SK-N-SH treated with all-trans-retinoic acid at 6 μM for 48 hours (cell line): ENCODE measurements at places on chromosomes 12 and 14.

- no peak for ATAC-seq
Observed at GRCh38 chr12:114711689-114712152, 27.7 kb upstream of the TBX3 start.

DNA sequence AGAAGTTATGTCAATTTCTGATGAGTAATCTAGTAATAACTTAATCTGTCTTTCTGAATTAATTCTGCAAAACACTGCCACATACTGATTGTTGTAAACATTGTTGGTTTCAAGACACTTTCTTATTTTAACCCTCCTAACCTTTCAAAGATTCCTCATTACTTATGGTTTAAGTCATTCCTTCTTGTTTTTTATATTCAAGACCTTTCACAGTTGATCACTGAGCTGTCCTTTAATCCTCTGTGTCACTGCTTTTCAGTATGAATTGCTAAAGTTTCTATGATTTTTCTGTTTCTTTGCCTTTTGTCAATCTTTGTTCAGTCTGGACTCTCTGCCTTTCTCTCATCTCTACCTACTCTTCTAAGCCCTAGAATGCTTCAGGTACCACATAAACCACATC, 164.7 kb downstream of the RAD51B start:
- no peak for ATAC-seq

DNA sequence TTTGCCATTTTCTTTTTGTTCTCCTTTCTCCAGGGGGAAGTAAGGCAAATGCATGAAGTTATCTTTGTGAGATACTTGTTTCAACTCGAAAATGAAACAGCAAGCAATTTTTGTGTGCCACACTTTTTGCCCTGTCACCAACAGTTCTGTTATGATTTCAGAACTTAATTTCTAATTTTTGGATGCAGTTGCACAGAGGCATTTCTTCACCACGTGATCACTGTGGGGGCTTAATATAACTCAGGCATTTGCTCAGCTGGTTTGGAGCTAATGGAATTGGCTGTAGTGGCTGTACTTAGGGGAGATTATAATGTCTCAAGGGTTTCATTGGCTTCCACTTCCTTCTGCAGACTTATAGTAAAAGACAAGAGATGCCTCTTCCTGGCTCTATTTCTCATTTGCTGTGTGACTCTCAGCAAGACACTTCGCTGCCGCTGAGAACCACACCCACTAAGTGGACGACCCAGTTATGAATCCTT, 452.4 kb downstream of the RAD51B start:
- ATAC-seq = no peak

- no peak for ATAC-seq
Observed at GRCh38 chr12:62658910-62659309, 192.3 kb downstream of the MON2 start.

GRCh38 chr14:100419856-100420255, 96.7 kb downstream of the SLC25A47 start:
- no peak for ATAC-seq

- peak; percentile 72 for ATAC-seq
Observed at GRCh38 chr12:124828264-124829007, 35.2 kb downstream of the SCARB1 start.

- ATAC-seq = peak; percentile 86
Observed at GRCh38 chr12:100827901-100828520, 33.4 kb downstream of the ANO4 start.

GRCh38 chr12:15688202-15688736, 100.9 kb downstream of the EPS8 start:
- no peak for ATAC-seq

- ATAC-seq = no peak
Observed at GRCh38 chr14:39006721-39007410, 96.2 kb downstream of the SEC23A start.

DNA sequence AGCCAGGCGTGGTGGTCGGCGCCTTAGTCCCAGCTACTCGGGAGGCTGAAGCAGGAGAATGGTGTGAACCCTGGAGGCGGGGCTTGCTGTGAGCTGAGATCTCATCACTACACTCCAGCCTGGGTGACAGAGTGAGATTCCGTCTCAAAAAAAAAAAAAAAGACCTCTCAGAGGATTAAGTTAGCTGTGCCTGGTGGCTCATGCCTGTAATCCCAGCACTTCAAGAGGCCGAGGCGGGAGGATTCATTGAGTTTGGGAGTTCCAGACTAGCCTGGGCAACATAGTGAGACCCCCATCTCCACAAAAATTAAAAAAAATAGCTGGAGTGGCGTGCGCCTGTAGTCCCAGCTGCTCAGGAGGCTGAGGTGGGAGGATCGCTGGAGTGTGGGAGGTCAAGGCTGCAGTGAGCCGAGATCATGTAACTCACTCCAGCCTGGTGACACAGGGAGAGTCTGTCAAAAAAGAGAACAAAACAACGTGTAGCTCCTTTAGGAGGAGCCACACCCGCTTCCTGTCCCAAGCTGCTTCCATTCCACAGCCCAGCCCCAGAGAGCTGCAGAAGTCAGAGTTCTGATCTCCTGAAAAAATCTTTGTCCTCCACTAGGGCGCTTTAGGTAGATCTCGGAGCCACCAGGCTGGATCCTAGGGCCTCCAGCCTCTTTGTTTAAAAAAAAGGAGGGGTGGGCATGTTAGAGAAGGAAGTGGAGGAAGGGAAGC, 11.5 kb upstream of the ULK1 start:
- ATAC-seq = no peak; the same call in 2 of the 3 replicates

DNA sequence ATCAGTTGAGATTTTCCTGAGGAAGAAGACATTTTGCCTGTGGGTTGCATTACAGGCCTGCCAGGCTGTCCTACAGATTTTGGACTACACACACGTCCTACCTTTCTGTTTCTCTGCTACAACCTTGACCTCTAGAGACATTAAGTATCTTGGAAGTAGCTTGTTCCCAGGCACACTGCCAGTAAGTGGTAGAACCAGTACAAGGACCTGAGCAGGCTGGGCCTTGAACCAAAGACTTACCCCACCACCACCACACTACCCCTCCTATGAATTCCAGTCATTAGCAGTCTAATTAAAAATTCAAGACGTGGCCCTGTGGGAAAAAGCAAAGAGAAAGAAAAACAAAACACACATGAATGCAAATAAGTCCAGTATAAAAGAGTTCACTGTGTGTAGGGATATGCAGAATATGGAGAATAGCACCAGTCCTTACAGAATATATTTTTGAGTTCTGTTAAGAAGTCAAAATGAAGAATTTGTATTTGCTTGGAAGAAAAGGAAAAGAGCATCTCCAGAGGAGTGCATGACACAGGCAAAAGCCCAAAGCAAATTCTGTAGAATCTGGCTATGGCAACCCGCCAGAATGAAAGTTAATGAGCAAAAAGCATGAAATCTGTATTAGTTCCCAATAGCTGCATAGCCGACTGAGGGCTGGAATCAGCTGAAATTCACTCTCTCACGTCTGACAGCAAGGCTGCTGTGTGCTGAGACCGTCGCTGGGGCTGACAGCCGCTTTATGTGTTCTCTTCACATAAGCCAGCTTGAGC, 74.3 kb upstream of the ST8SIA1 start:
- no peak for ATAC-seq

DNA sequence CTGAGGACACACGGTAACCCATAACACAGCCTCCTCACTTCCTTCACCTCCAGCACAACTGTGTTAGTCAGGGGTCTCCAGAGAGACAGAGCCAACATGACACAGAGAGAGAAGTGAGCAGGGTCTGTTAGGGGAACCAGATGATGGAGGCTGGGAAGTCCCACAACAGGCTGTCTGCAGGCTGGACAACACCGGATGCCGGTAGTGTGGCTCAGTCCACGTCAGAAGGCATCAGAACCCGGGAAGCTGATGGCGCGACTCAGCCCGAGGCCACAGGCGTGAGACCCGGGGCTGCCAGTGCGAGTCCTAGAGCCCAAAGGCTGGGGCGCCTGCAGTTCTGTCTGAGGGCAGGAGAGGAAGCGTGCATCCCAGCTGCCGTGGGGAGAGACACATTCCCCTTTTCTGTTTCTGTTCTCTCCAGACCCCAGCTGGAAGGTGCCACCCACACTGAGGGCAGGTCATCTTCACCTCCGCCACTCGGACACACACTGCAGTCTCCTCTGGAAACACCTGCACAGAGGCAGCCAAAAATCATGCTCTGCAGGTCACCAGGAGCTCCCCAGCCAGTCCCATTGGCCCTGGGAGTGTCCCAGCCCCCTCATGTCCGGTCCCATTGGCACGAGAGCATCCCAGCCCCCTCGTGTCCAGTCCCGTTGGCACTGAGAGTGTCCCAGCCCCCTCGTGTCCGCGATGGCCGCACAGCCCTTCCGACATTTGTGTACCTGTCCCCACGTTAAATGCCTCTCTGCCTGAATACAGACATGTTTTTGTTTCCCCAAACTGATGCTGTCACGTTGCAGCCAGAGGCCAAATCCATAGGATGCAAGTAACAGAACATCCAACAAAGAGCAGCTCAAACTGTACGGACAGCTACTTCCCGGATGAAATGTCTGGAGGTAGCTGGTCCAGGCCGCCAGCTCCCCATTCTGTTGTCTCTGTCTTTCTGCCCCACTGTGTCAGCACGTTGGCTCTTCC, 7.9 kb upstream of the FBRSL1 start:
- no peak for ATAC-seq

DNA sequence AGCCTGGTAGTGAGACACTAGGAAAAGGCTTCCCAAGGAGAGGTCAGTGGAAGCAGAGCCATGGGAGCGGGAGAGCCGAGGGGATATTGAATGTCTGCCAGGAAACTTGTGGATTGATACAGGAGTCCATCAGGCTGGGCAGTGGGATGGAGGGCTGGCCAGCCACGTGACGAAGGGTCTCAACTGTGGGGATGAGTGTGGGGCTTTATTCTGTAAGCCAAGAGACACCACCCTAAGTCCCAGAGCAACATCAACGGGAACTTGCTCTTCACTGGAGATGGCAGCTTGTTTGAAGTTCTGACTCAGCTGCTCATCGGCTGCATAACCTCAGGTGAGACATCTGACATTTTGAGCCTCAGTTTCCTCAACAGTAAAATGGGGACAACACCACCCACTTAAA, 197.8 kb downstream of the VRK1 start:
- no peak for ATAC-seq

- no peak for ATAC-seq
Observed at GRCh38 chr14:60211153-60211552, 37.9 kb upstream of the PPM1A start.

GRCh38 chr12:118060301-118061010, 523 bp downstream of the WSB2 start:
- peak; percentile 8; the same call in 1 of the 3 replicates for ATAC-seq

DNA sequence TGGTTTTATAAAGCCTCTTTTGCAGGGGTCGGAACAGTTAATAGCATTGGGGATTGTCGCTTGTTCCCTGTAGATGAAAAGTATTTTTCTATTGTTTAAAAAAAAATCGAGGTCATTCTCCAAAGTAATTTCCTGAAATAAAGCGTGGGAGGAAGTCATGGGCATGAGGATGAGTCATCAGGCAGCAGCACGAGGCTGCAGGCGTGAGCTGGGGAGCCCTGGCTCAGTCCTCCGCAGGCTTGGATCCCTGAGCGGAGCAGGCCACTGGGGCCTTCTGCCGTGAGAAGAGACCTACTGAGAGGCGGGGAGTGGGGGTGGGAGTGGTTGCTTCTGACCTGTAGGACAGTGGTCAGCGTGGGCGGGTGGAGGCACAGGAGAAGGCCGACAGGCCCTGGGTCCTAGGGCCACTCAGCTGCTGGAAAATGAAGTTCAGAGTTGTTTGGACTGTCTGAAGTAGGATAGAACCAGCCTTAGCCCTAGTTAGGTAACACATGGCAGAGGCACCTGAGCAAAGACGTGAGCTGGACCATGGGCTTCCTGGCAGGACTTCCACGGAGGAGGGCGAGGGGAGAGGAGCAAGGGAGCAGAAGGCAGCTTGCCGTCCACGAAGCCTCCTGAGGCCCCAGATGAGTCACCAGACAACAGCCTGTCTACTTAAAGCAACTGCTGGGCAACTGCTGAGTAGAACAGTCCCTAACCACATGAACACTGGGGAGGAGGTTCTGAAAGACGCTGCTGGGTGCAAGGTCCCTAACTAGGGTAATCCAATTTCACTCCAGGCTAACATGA, 21.1 kb upstream of the LGALS3 start:
- peak; percentile 81 for ATAC-seq

DNA sequence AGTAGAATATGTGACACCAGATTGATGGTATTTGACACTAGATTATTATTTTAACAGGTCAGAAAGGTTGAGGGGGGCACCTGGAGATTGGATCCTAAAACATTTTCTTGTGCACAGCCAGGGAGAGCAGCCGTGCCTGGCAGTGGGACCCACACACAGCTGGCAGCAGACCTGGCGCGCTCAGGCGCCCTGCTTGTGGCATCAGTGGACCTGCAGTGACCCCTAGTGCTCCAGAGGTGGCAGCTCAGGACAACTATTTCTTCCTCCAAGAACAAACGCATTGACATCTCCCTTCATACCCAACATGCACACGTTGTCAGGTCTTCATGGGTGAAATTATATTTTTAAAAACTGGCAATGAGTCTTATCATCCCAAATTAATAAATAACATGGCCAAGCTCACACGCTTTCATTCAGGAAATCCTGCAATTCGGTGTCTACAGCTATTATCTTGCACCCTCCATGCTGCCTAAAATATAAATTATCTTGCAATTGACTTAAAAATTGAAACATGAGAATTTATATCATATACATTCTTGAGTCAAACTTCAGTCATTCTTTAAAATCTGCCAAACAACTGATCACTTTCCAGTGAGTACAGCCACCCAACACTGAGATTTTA, 7.7 kb upstream of the TMEM132D start:
- no peak for ATAC-seq

DNA sequence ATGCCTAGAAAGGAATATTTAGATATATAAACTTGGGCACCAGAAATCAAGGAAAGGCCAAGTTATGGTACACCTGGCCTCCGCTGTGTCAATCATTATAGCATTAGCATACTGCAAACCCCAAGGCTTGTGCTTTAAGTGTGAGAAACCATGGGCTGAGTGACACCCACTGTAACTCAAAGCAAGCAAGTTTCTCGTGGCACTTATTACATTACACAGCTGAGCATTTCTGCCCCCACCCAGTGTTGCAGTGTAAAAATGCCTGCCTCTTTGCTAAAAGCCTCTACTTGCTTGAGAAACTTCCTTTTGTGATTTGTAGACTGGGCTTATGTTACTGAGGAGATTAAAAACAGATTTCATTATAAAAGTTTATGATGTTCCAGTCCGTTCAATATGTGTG, 122.0 kb downstream of the TGFB3 start:
- ATAC-seq = peak; percentile 66

DNA sequence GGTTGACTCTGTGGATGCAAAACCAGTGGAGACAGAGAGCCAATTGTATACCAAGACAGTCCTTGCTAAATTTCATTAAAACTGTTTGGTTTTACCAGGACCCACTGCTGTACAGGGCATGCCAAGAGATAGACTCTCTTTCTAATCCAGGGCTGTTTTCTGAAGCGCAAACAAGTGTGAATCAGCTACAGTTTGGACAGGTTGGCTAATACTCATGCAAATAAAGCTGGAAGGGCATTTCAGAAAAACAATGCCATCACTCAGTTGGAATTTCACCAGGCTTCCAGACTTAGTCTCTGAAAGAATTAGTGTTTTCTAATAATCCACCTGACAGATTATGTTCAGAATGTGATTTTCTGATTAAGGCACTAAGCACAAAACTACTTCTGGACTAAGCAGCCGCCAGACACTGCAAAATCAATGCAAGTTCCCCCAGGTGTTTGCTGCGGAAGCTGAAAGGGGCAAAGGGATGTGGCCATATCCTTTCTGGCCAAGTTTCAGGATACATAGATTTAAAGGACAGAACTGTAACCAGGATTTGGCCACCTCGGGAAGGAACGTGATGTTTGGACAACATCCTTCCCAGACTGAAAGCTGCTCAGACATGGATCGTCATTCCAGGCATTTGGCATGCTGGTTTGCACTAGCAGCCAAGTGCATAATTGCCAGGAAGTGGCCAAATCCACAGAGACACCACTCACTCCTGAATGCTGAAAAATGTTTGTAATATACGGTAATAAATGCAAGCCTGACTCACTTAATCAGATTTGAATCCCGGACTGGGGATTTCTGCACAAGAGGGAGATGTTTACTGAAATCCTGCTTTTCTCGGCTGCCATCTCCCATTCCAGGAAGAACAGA, 32.0 kb upstream of the CDKN3 start:
- ATAC-seq = peak; percentile 49
